ELR (cell line): ENCODE measurements at places on chromosomes 1 and 21.

- DNase-seq: peak; percentile 42
These were observed 35.3 kb upstream of the ACTL8 start for GRCh38 chr1:17719874-17720273.

DNA sequence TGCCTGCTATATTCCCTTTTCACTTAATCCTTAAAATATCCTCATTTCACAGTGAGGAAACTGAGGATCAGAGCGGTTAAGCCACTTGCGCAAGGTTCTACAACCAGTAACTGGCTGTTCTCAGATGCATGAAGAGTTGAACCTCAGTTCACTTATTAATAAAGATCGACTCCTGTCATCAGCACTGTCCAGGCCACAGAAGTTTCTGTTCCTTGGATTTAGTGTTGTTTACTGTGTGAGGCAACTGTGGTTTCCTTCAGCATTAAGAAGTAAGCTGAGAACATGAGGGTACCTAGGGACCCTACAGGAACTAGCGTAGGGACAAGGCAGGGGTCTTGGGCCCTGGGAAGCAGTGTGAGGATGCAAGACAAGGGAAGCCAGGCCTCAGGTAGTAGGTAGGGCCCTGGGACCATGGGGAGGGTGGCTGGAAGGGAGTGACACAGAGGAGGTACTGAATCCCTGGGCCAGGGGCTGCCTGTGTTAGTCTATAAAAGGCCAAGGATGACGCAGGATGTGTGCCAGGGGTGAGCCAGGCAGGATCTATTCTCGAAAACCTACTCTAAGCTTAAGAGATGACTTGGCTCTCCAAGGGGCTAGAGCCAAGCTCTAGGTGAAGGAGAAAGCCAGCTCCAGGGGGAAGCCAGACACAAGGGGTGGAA is 181.2 kb upstream of the CSF3R start:
- no peak for DNase-seq

- DNase-seq: peak; percentile 51
These were observed 2.6 kb downstream of the ARPC5 start for GRCh38 chr1:183632964-183633363.

DNA sequence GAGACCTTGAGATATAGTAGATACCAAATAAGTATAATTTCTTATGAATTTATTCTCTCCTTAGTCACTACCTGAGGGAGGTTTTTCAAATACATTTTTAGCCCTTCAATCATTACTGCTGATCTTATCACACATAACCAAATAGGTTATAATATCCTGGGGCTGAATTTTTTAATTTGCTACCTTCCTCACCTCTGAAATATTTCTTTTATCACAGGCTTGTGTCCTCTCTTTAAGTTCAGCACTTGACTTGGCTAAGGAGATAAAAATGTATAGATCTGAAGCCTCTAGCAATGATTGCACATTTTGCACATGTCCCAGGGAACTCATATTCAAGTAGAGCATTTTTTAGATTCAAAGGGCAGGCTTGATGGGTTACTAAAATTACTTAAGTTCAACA is 23.1 kb downstream of the CFH start:
- no peak for DNase-seq
